Cardiac muscle cell (in vitro differentiated cells and primary cell): ENCODE measurements at places on chromosomes 5 and 9.

GRCh38 chr5:65482736-65483545, 1.2 kb upstream of the ADAMTS6 start:
- H3K4me3 ChIP-seq, result peak overlapping the region; percentile 48
- H3K4me1 ChIP-seq, result peaks cover 15% of the 10 kb centered on the region
- peak overlapping the region; percentile 75 for H3K27ac ChIP-seq
- DNase-seq, result peak; percentile 40
- no peaks in the 10 kb centered on the region for H3K36me3 ChIP-seq

- H3K27ac ChIP-seq, result no peak overlapping the region
- peak overlapping the region; percentile 40 for H3K4me3 ChIP-seq
- peaks cover 74% of the 10 kb centered on the region for H3K27me3 ChIP-seq
- peaks cover 5% of the 10 kb centered on the region for H3K4me1 ChIP-seq
These were observed 503 bp upstream of the GDNF start for GRCh38 chr5:37840053-37841034.

- no peak overlapping the region for H3K27ac ChIP-seq
- H3K27me3 ChIP-seq, result no peaks in the 10 kb centered on the region
- H3K4me3 ChIP-seq, result no peak overlapping the region
These were observed 160.2 kb downstream of the FAM170A start for GRCh38 chr5:119789406-119790117.

GRCh38 chr5:14039576-14039975, 95.1 kb upstream of the DNAH5 start:
- DNase-seq, result no peak
- no peaks in the 10 kb centered on the region for H3K27me3 ChIP-seq
- no peak overlapping the region for H3K27ac ChIP-seq

DNA sequence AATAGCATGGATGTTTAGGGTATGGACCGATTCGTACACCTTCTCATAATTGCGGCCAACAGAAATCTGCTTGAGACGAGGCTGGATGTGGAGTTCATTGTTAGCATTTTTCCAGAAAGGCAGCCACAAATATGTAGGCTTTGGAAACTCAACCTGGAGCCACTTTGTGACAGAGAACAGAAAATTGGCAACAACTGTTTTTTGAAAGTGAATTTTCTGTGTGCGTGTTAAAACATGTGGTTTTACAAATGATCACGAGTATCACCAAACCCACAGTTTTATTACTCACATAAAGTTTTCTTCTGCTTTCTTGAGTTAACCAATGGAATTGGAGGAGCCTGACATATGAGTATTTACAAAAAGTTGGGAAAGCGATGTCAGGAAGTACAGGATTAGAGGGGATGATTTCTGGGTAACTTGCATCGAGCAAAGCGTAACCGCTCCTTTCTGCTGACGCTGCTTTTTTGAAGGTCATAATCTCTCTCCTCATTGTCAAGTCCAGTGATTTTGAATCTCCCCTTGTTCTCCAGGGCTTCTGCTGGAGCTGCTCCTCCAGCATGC, 138.5 kb upstream of the TAF11L2 start:
- H3K4me1 ChIP-seq, result no peaks in the 10 kb centered on the region
- no peaks in the 10 kb centered on the region for H3K27me3 ChIP-seq
- H3K4me3 ChIP-seq, result no peak overlapping the region
- peak; percentile 56 for DNase-seq

GRCh38 chr9:84325347-84325973, 15.1 kb downstream of the SLC28A3 start:
- H3K36me3 ChIP-seq, result no peaks in the 10 kb centered on the region
- no peaks in the 10 kb centered on the region for H3K4me1 ChIP-seq
- no peak for DNase-seq
- H3K27me3 ChIP-seq, result no peaks in the 10 kb centered on the region
- H3K27ac ChIP-seq, result no peak overlapping the region

GRCh38 chr9:89946741-89947140, 341.9 kb downstream of the GADD45G start:
- no peak overlapping the region for H3K4me3 ChIP-seq
- H3K27me3 ChIP-seq, result no peaks in the 10 kb centered on the region
- peaks cover 3% of the 10 kb centered on the region for H3K4me1 ChIP-seq

- no peak overlapping the region for H3K4me3 ChIP-seq
- no peaks in the 10 kb centered on the region for H3K36me3 ChIP-seq
- H3K27ac ChIP-seq, result no peak overlapping the region
- peaks cover 10% of the 10 kb centered on the region for H3K27me3 ChIP-seq
- no peak for DNase-seq
- H3K4me1 ChIP-seq, result peaks cover 7% of the 10 kb centered on the region
These were observed 83.0 kb downstream of the ISL1 start for GRCh38 chr5:51466214-51466613.

- DNase-seq, result no peak
- H3K27ac ChIP-seq, result peak overlapping the region; percentile 4
- H3K36me3 ChIP-seq, result peaks cover 70% of the 10 kb centered on the region
- no peaks in the 10 kb centered on the region for H3K4me1 ChIP-seq
These were observed 9.4 kb downstream of the HNRNPAB start for GRCh38 chr5:178213748-178214151.

DNA sequence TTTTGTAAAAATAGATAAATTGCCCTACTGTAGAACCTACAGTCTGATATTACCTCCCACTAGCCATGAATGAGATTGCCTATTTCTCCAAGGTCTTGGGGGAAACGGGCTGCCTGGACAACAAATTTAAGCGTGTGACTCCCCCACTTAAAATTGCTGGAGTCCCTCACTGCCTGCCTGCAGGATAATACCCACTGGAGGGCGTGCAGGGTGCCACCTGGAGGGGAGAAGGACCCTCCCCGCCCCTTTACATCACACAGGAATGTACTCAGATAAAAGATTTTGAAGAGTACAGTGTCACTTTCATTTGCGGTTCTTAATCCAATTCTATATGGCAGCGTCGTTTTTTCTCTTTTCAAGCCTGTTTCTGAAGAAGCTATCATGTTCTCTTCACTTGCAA, 6.2 kb upstream of the TRIM7 start:
- no peaks in the 10 kb centered on the region for H3K4me1 ChIP-seq
- no peak overlapping the region for H3K27ac ChIP-seq
- H3K36me3 ChIP-seq, result no peaks in the 10 kb centered on the region
- H3K4me3 ChIP-seq, result no peak overlapping the region
- H3K27me3 ChIP-seq, result peaks cover 25% of the 10 kb centered on the region
- no peak for DNase-seq

DNA sequence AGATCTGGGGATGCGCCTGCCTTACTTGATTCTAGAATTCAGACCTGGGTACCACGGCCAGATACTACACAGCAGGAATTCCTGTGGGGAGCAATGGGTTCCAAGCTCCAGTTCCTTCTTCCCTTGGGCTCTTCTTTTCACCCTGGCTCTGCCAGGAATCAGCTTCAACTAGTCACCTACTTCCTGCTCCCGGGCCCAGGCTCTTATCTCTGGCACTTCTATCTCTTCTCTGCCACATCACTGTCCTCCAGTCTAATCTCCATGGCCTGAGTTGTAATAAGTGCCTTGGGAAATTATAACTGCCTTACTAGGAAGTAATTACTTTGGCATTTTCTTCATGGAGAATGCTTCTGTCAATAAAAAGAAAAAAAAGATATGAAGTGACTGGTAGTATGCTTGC, 26.2 kb upstream of the SERINC5 start:
- no peak overlapping the region for H3K4me3 ChIP-seq
- no peaks in the 10 kb centered on the region for H3K36me3 ChIP-seq
- no peak for DNase-seq
- no peak overlapping the region for H3K27ac ChIP-seq
- H3K4me1 ChIP-seq, result peaks cover 2% of the 10 kb centered on the region

GRCh38 chr9:132811985-132812384, 66.1 kb downstream of the AK8 start:
- H3K4me1 ChIP-seq, result no peaks in the 10 kb centered on the region
- no peaks in the 10 kb centered on the region for H3K36me3 ChIP-seq
- H3K27ac ChIP-seq, result no peak overlapping the region

DNA sequence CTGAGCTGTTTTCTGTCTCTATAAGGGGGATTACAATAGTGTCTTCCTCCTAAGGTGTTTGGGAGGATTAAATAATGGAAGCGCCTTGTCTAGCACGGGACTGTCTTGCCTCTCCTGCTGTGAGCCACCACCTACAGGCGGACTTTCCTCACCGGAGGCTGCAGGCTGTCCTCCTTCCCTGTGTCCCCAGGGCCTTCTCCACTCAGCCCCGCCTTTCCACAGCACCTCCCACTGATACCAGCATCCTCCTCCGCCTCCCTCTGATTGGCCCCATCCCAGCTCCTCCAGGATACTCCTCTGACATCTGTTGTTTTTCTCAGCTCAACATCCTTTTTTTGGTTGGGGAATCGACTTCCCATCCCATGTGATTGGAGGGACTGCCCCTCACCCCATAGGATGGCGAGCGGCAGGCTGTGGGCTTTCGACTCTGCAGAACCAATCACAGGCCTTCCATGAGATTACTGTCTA, 851 bp upstream of the ZDHHC12 start:
- peak overlapping the region; percentile 42 for H3K4me3 ChIP-seq
- no peaks in the 10 kb centered on the region for H3K36me3 ChIP-seq
- DNase-seq, result peak; percentile 87
- no peaks in the 10 kb centered on the region for H3K27me3 ChIP-seq

DNA sequence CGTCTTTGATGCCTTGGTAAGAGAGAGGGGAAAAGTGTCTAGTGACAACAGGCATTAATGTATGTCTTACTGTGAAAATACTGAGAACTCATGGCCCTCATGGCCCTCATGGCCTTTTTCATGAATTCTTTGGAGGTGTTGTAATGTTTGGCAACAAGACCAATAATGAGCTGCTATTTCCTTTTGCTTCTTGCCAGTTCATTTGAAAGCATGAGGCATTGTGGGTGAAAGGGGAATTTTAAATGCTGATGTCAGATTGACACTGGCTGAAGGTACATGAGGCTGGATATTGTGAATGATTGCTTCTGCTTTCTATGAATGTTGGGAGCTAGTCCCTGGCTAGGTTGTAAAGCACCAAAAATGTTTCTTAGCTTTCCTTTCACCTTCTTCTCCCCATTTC, 79.2 kb downstream of the DOCK2 start:
- peak; percentile 86 for DNase-seq
- no peak overlapping the region for H3K27ac ChIP-seq
- H3K4me3 ChIP-seq, result no peak overlapping the region
- H3K36me3 ChIP-seq, result no peaks in the 10 kb centered on the region
- no peaks in the 10 kb centered on the region for H3K27me3 ChIP-seq
- H3K4me1 ChIP-seq, result no peaks in the 10 kb centered on the region

DNA sequence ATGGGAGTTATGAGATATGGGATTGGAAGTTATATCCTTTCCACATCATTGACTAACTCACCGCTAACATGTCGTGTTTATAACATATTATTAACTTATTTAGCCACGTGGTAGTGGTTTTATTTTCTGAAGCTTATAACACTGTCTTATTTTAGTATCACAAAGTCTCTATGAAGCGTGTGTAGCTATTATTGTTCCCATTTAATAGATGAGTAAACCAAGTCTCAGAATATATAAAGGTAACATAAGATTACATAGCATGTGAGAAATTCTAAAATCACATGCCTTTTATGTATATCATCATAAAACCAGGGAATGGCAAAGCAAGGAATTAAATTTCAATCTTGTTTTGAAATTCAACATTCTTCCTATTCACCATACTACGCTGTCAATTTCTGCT, 15.3 kb downstream of the AP3B1 start:
- no peak overlapping the region for H3K4me3 ChIP-seq
- H3K4me1 ChIP-seq, result no peaks in the 10 kb centered on the region
- no peak for DNase-seq

GRCh38 chr9:131679261-131680020, 60.4 kb downstream of the RAPGEF1 start:
- H3K27ac ChIP-seq, result peak overlapping the region; percentile 92
- no peak overlapping the region for H3K4me3 ChIP-seq
- no peaks in the 10 kb centered on the region for H3K36me3 ChIP-seq
- peaks cover 38% of the 10 kb centered on the region for H3K4me1 ChIP-seq

DNA sequence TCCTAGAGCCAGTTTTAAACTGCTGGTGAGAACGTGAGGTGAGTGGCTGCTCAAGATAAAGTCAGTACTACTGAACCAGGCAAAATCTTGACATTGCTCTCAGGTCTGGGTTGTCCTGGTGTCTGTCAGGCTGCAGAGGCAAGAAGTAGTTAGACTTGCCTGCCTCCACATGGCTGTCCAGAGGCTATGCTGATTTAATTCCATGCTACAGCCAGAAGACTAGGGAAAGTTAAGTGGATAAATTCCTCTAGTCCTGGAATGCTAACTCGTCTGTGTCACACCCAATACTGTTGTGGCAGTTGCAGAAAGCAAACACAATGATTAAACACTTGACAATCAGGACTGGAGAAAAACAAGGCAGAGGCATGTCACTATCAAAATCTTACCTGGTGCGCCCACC, 118.9 kb downstream of the ACER2 start:
- H3K4me3 ChIP-seq, result no peak overlapping the region
- H3K27me3 ChIP-seq, result no peaks in the 10 kb centered on the region
- H3K36me3 ChIP-seq, result no peaks in the 10 kb centered on the region
- no peak overlapping the region for H3K27ac ChIP-seq

DNA sequence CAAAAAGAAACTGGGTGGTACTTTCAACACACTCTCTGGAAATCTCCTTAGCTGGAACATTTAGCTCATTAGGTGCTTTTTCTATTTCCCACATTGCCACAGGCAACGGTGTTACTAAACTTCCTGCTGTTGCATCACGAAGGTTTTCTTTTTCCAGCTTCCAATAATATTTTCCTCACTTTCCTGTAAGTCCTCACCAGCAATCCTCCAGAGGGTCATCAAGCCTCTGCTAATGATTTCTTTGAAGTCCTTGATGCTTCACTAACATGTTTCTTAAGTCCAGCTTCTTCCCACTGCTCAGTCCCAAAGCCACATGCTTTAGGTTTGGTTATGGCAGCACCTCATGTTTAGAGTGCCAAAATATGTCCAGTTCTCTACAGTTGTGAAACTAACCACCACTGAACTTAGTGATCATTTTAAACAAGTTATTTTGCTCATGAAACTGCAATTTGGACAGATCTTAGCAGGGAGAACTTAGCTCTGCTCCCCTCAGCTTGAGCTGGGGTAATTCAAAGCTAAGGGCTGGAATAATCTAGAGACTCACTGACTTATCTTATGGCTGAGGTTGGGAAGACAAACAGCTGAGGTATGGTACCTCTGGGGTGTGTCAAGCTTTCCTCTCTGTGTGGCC, 39.9 kb upstream of the RETREG1 start:
- DNase-seq, result peak; percentile 68
- no peak overlapping the region for H3K4me3 ChIP-seq
- H3K36me3 ChIP-seq, result no peaks in the 10 kb centered on the region

- H3K36me3 ChIP-seq, result no peaks in the 10 kb centered on the region
- DNase-seq, result no peak
- no peak overlapping the region for H3K27ac ChIP-seq
- no peaks in the 10 kb centered on the region for H3K4me1 ChIP-seq
- peak overlapping the region; percentile 37 for H3K4me3 ChIP-seq
These were observed 61.2 kb downstream of the TMEM174 start for GRCh38 chr5:73234204-73234555.

- peak; percentile 65 for DNase-seq
These were observed 116.1 kb upstream of the TNC start for GRCh38 chr9:115234094-115234493.

- H3K4me3 ChIP-seq, result no peak overlapping the region
- no peaks in the 10 kb centered on the region for H3K4me1 ChIP-seq
- no peak overlapping the region for H3K27ac ChIP-seq
- no peaks in the 10 kb centered on the region for H3K36me3 ChIP-seq
- no peak for DNase-seq
These were observed 295.6 kb downstream of the KIF4B start for GRCh38 chr5:155309021-155309746.
